ENCODE measurements at places on chromosomes 11 and 22.

DNA sequence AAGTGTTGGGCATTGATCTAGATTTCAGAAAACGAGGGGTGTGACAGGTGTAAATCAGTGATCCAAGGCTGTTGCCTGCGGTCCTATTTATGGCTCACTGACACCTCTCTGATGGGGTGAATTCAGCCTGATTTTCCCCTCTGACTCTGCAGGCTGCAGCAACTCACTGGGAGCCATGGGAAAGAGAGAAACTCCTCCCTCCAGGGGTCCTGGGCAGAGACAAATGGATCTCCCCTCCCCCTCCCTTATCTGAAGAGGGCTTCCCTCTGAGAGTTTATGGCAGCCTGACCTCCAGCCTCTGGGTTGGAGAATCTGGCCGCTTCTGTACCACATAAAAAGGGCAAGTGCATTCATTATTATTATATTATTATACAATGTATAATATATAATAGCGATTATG lies 1.8 kb upstream of the PKNOX2 start:
- DNase-seq = no peak

DNA sequence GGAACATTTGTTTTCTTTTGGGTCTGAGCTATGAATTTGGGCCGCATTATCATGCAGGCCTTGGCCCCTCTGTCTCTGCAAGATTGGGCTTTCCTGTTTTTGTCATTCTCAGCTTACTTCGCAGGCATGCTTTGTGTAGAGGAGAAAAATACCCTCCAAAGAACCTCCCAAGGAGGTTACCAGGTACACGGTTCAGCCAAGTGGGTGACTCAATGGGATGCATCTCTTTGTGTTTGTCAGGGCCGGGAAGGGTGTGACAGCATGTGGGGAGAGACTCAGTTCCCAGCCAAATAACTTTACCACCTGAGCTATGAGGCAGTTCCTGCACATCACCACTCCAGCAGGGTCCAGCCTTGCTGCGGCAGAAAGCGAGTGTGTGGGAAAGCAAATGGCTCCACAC lies 47.8 kb upstream of the CLDN5 start:
- no peak for DNase-seq

GRCh38 chr11:46427364-46427763 lies 35.8 kb upstream of the CHRM4 start:
- DNase-seq = no peak

GRCh38 chr11:110526323-110526722 lies 96.6 kb downstream of the FDX1 start:
- no peak for DNase-seq

- DNase-seq = no peak
These were observed 255.2 kb downstream of the GRM5 start for GRCh38 chr11:88810420-88811097.

- DNase-seq = no peak
These were observed 29.4 kb upstream of the PISD start for GRCh38 chr22:31691408-31691807.

DNA sequence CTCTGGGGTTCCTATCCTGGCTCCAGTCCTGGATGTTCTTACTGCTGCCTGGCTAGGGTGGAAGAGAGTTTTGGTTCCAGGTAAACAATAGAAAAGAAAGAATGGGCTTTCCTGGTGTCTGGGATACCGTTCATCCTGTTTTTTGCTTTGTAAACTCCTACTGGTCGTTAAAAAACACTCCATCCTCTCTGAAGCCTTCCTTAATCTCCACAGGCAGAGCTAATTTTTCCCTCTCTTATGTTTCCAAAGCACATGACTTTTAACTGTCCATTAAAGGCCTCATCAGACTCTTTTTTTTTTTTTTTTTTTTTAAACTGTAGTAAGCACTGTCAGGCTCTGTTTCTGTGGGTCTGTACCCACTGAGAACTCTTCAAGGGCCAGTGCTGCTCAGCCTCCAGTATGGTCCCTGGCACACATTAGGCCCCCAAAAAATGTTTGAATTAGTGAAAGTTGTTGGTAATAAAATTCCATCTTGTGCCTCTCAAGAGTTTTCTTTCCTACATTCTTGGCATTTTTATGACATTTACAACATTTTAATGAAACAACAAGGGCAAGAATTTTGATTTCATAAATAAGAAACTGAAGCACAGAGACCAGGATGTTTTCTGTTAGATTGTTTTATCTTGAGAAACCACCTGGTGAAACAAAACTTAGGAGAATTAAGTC lies 104.2 kb downstream of the TEAD1 start:
- no peak for DNase-seq

DNA sequence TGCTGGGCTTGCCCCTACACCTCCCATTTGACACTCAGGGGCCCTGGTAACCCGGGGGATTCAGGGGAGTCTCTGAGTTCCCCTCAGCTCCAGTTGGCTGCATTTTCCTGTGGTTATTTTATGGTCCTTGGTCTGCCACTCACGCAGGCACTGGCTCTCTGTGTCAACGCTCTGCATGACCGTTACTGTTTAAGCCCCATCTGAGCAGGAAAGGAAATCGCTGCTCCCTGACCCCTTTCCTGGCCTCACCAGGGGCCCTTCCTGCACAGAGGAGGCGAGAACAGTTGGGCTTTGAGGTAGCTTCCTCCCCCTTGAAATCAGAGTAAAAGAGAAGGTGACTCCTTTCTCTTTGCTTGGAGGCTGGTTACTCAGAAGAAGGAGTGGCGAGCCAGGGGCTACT lies 2.4 kb downstream of the C1QTNF4 start:
- DNase-seq = no peak

DNA sequence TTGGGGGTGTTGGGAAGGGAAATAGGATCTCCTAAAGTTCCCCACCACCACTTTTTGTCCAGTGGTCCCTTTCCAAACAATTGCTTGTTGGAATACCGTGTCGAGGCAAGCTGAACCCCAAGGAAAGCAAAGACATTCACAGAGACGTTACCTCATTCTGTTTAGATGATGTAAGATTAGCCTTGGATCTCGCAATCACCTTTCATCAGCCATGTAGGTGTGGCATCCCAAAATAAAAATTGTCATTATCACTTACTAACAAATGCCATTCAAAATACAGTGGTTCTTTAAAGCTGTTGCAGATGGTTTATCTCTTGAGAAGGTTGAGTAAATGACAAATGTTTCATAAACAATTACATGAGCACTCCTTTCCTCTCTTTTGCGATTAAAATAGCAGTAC lies 86.5 kb upstream of the SLC25A18 start:
- DNase-seq = no peak

DNA sequence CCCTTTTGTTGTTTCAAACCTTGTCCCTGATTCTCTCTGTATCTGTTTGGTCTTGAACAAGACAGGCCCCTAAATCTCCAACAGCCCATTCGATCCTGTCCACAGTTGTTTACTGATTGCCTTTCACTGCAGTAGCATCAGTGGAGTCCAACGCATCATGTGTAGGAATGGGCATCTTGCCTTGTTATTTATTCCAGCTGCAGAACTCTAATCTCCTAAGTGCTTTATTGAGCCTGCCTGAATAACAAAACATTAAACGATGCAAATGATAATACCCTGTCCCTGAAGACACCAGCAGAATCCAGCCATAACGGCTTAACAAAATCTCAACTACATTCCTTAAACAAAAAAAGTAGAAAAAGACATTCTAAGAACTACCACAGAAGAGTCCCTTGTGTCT lies 50.1 kb downstream of the SLC35F2 start:
- DNase-seq = no peak

GRCh38 chr11:26974069-26974783 lies 19.7 kb upstream of the FIBIN start:
- DNase-seq = no peak

GRCh38 chr22:31055635-31056159 lies 25.4 kb upstream of the SMTN start:
- DNase-seq = peak; percentile 35

GRCh38 chr22:48820481-48821345 lies 1007.0 kb downstream of the BRD1 start:
- no peak for DNase-seq

Measured in globus pallidus (tissue), 1 donor.